ENCODE measurements at places on chromosomes 12 and 14.

DNA sequence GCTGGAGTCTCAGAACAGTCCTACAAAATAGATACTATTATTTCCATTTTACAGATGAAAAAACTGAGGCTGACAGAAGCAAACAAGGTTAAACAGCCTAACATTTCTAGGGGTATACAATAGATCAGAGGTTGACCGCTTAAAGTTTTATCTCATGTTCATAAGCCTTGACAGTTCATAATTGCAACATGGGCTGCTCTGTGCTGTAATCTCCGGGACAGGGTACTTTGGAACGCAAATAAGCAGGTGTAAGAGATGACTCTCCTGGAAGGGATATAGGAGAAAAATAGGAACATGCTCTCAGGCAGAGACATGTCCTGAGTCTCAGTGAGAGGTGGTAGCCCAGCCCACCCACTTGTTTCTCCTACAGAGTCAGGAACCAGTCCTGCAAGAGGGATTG lies 72.8 kb upstream of the RBM19 start:
- no peak for DNase-seq

DNA sequence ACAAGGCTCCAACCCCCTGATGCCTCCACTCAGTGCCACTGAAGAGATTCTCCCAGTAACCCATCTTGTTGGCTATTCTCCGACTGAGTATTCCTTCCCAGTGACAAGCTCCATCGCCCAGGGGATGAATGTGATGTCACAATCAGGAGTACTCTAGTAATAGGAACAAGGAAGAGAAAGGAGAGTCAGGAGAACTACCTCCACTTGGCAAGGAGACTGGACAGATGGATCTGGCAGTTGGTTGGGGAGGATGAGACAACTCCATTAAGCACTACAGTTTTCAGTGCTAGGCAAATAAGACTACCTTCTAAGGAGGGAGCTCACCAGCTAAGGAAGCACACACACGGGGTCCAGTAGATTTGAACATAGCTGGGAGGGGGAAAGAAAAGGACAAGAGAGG lies 5.3 kb downstream of the RNF41 start:
- no peak for DNase-seq

- DNase-seq, result no peak
Measured at GRCh38 chr12:47862881-47863280, 41.9 kb downstream of the VDR start.

- no peak for DNase-seq
Measured at GRCh38 chr14:20998139-20998538, 954 bp upstream of the SLC39A2 start.

DNA sequence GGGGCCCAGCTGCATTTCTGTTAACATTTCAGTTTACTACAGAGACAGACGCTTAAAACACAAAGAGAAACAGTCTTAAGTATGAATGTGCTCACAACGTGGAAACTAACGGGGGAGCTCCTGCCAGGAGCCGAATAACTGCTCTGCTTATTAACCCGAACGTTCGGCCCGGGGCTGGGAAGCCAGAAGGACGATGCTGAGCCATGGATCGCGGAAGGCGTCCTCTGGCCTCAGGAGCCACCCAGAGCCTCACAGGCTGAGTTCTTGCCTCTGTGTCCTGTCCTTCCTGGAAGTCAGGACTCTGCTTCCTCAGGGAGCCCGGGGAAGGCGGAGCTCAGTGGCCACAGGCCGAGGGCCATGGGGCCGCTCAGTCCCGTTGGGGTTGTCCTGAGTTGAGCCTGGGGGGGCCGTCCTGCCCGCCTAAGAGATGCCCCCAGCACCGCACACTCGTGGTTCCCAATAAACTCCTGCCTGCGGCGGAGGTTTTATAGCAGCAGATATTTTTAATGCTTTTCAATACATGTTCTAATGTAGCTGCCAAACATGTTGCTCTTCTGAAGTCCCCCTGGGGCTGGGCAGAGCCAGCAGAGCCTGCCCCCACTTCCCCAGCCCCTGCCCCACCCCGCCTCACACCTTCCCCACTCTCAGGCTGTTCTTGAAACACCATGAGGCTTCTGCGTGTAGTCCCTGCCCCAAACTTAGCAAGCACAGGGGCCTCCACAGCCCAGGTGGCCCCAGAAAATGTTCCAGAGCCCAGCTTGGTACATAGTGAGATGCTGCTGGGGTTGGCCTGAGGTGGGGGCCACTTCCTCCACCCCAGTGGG lies 3.4 kb upstream of the TEX22 start:
- no peak for DNase-seq

DNA sequence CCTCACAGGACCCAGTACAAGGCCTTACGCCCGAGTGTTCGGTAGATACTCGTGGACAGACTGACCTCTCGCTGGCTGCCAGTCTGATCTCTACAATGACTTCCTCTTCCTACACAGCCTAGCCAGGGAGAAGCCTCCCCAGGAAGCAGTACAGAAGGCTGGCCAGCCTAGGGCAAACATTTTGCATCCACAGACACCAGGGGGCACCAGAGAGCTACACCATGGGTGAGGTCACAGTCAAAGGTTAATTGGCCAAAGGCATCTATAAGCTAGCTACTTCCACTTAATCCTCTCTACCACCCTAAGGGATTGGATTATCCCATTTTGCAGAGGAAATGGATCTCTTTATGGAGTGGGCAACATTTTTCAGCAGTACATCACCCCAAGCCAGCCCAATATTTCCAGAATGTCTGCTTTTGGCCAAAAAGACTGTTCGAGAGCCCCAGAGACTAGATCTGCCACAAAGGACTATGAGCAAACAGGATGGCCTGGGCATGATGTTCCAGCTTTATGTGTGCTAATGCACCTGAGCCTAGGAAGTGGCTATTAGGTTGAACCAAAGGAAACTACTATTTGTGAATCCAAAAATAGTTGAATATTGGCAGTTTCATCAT lies 14.6 kb upstream of the PNMA1 start:
- peak; percentile 87 for DNase-seq
